Activated gamma-delta T cell (primary cell): ENCODE measurements at places on chromosomes 4 and X.

- DNase-seq, result no peak
These were observed 6.2 kb upstream of the MOB1B start for GRCh38 chr4:70895811-70896491.

GRCh38 chrX:77446908-77447652 lies at the start of gene FGF16:
Gene FGF16, plus strand, starts transcription at chrX:77447389. Its CDS starts 286 bp downstream, at chrX:77447675.
- DNase-seq, result no peak

GRCh38 chr4:31390849-31391248 lies 670.7 kb downstream of the PCDH7 start:
- DNase-seq, result no peak

DNA sequence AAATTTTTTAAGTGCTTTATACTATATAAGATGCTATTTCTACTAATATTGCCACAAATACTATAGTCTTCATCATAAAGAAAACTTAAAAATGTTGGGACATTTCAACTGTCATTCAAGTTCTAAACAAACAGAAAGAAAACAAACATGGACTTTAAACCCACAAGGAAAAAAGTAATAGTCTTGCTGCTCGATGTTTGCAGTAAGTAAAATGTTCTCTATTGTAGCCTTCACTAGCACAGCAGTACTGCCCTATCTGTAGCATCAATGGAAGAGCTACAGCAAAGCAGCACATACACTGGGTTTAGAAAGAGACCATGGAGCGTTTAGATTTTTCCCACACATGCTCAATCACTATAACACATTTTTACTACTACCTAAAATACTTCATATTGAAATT lies 146.8 kb downstream of the KLHL13 start:
- DNase-seq, result no peak

GRCh38 chr4:114595207-114595606 lies 3.4 kb upstream of the UGT8 start:
- no peak for DNase-seq

DNA sequence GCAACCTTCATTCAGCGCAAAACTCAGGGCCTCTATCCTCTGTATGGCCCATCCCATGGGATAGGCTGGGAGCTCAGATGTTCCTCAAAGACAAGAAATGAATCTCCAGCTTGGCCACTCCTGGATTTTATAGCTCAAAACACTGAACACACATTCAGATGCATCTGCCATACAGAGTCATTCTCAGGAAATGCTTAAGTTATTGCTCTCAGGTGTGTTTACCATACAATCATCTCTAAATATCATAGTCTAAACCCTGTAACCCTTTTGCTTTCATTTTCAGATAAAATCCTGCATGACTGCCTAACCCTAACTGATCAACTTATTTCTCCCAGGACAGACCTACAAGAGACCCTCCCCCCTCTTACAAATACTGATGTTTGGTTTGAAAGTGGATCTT lies 140.9 kb upstream of the FMR1 start:
- DNase-seq, result no peak

- no peak for DNase-seq
These were observed 45.8 kb downstream of the TBC1D14 start for GRCh38 chr4:6955261-6955911.

GRCh38 chr4:72631296-72631695 lies 62.3 kb upstream of the ADAMTS3 start:
- no peak for DNase-seq

GRCh38 chrX:39335513-39336235 lies 534.4 kb downstream of the MID1IP1 start:
- no peak for DNase-seq

GRCh38 chrX:103092942-103093341 lies at the start of gene NXF3:
Gene NXF3, minus strand, starts transcription at chrX:103093143. Its CDS starts 120 bp downstream, at chrX:103093023.
- no peak for DNase-seq

DNA sequence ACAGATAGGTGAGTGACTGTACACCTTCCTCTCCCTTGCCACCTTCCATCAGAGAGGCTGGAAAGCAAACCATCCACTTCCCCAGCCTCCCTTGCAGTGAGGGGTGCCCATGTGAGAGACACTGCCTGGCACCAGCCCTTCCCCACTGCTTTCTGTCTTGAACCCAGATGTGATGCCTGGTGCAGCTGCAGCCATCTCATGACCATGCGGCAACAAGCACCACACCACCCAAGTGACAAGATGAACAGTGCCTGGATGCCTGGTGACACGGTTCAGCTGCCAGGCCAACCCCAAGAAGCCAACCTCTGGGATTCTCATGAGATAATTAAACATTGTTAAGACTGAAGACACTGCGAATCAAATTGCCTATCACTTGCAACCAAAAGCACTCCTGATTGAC lies 31.4 kb downstream of the OTOP1 start:
- no peak for DNase-seq

GRCh38 chrX:154517101-154517781 lies 1.2 kb upstream of the FAM3A start:
- DNase-seq, result no peak

DNA sequence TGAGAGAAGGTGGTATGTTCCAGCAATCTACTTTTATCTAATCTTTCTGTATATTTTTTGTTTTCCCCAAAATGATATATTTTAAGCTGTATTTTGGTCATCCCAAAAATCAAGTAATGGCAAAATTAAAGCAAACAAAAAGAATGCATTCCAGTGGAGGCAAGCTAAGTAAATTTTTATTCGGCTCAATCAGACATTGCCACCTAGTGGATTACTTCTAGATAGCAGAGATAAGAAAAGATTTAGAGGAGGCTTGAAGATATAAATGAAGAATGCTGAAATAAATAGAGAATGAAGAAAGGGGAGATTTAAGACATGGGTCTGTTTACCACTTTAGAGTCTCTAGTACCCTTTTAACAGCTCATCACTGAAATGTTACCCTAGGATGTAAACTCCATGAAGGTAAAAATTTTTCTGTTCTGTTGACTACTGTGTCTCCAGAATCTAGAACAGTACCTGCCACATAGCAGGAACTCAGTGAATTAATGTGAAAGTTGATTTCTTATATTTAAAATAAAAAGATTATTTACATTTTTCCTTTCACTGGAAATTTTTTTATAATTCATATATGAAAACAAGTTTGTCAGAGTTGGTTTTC lies 110.9 kb upstream of the ANK2 start:
- DNase-seq, result no peak

- no peak for DNase-seq
These were observed 116.3 kb upstream of the NALF2 start for GRCh38 chrX:69387567-69388487.

- no peak for DNase-seq
These were observed 8.3 kb downstream of the SLC10A6 start for GRCh38 chr4:86840858-86841257.

GRCh38 chr4:145819853-145820181 lies 118.8 kb downstream of the ZNF827 start:
- DNase-seq, result no peak

GRCh38 chr4:53840643-53841042 lies 223.8 kb downstream of the CHIC2 start:
- no peak for DNase-seq

- DNase-seq, result no peak
These were observed 9.1 kb downstream of the NSG1 start for GRCh38 chr4:4395849-4396627.

GRCh38 chr4:26468977-26469376 lies 21.3 kb downstream of the CCKAR start:
- no peak for DNase-seq

- DNase-seq, result no peak
These were observed 64.5 kb downstream of the SMC1A start for GRCh38 chrX:53357799-53358530.

GRCh38 chr4:38075370-38076152 lies 115.4 kb downstream of the PTTG2 start:
- DNase-seq, result no peak

DNA sequence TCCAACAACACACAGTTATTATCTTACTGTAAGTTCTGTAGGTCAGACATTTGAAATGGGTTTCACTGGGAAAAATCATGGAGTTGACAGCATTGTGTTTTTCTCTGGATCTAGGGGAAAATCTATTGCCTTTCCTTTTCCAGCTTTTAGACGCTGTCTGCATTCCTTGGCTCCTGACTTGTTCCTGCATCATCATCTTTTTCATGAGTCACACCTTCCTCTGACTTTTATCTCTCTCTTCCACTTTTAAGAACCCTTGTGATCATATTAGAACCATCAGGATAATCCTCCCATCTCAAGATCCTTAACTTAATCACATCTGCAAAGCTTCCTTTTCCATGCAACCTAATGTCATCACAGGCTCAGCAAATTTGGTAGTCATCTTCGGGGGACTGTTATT lies 1454.8 kb downstream of the RPA4 start:
- no peak for DNase-seq

- no peak for DNase-seq
These were observed 117.1 kb downstream of the TMEM164 start for GRCh38 chrX:110120025-110120424.

DNA sequence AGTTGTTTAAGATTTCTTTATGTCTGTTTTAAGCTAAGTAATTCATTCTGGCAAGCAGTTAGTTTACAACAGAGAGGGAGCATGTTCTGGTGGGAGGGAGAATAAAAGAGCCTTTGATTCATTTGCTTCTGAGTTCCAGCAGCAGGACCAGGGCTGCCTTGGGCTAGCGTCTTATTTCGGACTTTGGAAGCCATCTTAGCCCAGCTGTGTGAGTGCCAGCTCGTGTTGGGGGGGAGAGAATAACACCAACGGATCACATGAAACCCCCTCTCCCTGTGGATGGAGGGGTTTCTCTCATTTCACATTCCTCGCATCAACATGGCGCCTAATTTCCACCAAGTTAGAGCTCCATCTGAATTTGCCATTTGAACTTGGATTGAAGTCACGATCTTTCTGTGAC lies 7.4 kb downstream of the GAB1 start:
- DNase-seq, result no peak

GRCh38 chr4:28565396-28565795 lies 1704.8 kb downstream of the STIM2 start:
- no peak for DNase-seq

GRCh38 chrX:74461384-74461783 lies 40.1 kb downstream of the SLC16A2 start:
- DNase-seq, result no peak

DNA sequence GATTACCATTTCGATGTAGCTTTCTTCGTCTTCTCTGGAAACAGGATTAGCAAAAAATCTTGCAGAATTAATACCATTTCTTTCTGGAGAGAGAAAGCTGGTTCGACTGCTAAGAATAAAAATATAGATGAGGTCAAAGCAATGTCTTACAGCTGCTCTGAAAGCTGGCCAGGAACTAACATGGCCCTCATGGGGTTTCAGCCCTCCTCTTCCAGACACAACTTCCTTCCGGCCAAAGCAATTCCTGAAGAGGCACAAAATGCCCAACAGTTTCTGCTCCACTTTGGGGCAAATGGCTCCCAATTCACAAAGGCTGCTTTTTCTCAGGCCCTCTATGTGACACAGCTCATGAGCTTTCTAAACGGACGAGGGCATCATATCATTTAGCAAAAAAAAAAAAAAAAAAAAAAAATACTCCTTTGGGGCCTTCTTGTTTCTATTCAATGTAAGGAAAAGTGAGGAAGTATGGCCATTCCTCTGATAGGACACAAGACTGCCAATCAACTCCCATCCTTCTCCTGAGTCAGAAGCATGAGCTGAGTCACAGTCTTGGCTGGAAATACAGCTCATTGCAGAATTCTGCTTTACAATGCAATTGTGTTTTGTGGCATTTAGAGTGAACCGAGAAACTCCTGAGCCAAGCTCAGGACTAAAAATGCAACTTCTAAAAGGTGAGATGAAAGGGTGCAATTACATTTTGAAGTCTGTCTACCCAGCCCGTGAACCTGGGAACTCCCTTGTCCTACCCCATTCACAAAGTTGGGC lies 42.7 kb upstream of the CTAG2 start:
- DNase-seq, result no peak

DNA sequence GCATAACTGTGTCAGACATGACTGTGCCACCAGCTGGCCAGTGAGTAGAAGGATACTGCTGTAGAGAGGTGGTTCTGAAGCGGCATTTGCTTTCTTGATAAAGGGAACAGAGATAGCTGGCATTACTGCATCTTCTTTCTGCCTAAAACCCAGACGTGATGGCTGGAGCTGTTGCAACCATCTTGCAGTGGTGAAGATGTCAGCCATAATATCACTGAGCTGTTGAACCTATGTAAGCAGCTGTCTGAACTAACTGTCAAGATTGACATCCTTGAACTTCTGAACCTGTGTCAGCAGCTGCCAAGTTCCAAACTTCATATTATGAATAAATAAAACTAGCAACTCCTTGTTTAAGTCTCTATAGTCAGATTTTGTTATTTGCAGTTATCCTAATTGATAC lies 88.9 kb upstream of the LNX1 start:
- DNase-seq, result no peak

GRCh38 chr4:183029365-183029764 lies 69.7 kb upstream of the WWC2 start:
- no peak for DNase-seq

DNA sequence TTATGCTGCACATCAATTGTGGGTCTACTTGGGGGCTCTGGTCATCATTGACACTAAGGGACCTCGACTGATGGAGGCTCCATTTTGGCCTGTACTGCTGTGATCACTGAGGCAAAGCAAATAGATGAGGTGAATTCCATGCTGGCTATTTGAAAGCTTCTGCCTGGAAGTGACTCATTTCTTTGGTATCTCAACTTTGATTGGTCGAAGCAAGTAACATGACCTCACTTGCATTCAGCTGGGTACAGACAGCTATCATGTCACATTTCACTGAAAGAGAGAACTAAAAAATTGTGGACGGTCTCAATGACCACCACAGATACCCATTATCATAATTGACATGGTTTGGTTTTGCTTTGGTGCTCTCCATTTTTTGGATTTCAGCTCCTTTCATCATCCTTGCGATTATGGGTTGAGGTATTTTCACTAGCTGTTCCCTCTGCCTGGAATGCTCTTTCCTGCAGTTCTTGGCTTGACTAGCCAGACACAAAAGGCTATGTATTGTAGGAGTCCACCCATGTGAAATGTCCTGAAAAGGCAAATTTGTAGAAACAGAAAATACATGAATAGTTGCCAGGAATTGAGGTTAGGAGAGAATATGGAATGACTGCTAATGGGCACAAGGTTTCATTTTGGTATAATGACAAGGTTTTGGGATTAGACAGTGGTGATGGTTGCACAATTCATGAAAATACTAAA lies 369.2 kb upstream of the LCORL start:
- DNase-seq, result no peak

- DNase-seq, result no peak
These were observed 33.9 kb downstream of the AFF2 start for GRCh38 chrX:148534291-148534690.

- no peak for DNase-seq
These were observed 90.7 kb downstream of the SHROOM3 start for GRCh38 chr4:76525751-76526150.

- DNase-seq, result no peak
These were observed 2.1 kb downstream of the SEL1L3 start for GRCh38 chr4:25860586-25861279.
